Activated naive CD8-positive, alpha-beta T cell treated with anti-CD3 and anti-CD28 coated beads for 36 hours (primary cell): ENCODE measurements at places on chromosomes 7 and 10. TPM values are rescaled to one million over a fixed set of nuclear protein-coding genes. Genes with fewer than 3 reads are reported as not detected.

The PDZD7 gene
- 0.14 TPM for total RNA-seq

DNA sequence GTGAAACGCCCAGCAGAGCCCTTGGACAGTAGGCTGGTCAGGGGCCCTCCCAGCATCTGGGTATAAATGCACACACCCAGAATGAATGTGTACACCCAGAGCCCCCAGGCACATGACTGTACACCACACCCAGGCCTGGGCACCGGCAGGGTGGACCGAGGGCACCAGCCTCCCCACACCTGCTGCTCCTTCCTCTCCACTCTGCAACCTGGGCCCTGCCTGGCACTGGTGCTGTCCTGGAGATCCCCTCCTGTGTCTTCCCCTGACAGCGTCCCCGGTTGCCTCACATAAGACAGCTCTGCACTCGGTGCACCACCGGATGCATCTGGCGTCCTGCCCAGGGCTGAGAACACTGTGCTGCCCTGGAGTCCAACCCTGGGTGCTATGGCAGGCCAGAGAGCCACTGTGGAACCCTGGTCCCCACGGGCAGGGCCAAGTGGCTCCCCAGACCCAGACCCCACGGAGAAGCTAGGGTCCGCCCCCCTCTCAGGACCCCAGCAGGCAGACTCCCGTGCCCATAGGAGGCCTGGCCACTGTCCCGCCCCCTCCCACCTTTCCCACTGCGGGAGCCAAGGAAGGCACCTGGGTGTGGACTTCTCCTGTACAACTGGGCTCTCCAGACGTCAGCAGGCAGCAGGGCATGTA, 6.6 kb downstream of the RASGEF1A start:
- DNase-seq = no peak

DNA sequence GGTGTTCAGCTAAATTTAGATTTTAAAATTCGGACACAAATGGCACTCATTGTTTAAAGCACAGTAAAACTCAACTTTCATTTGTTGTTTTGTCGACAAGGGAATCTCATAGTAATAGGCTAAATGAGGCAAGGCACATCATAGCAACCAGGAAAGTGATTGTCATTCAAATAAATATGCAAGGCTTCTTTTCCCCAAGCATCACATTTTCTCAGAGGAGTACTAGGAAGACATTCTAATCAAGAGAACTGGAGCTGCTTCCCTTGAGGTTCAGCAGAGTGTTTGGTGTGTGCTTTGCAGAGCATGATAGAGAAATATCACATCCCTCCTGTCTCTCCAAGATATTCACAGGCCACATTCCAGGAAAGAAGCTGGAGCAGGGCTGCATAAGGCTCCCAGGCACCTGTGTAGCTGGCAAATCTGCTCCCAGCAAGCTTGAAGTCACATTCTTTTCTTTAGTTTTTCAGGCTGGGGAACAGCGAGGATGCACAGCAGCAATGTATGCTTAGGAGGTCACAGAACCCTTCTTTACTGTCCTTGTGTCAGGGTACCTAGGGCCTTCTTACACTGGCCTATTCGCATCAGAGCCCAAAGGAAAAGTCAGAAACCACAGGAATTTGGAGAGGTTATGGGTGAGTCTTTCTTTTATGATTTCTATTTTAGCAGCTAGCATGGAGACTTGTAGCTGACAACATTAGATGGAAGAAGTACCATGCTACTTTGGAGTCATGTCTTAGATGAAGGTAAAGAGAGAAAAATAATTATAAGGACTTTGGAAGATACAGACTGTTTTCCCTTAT, 95.9 kb upstream of the HDAC9 start:
- DNase-seq = no peak

DNA sequence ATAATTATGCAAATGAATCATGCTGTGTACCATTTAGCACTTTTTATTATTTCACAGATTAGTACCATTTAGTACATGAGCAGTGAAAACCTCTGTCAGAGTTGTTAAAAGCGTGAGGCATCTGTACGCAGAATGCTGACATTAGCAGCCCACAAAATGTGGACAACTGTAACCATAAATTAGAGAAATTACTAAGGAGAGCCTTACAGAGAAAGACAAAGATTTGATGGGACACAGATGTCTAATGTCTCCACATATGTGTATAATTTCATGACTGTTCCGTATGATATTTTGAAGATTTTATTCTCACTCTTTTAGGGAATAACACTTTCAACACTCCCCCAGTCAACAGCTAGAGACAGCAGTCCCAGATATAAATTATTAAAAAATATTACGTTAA, 414.0 kb upstream of the ANKRD30A start:
- DNase-seq = no peak

- DNase-seq = no peak
Measured at GRCh38 chr7:24702755-24703154, 54.5 kb downstream of the GSDME start.

GRCh38 chr7:79820387-79820786, 314.2 kb upstream of the GNAI1 start:
- no peak for DNase-seq
